Small intestine (tissue), 16 donors: ENCODE measurements at places on chromosomes 16 and 17. TPM values are rescaled to one million over a fixed set of nuclear protein-coding genes. Genes with fewer than 3 reads are reported as not detected.

DNA sequence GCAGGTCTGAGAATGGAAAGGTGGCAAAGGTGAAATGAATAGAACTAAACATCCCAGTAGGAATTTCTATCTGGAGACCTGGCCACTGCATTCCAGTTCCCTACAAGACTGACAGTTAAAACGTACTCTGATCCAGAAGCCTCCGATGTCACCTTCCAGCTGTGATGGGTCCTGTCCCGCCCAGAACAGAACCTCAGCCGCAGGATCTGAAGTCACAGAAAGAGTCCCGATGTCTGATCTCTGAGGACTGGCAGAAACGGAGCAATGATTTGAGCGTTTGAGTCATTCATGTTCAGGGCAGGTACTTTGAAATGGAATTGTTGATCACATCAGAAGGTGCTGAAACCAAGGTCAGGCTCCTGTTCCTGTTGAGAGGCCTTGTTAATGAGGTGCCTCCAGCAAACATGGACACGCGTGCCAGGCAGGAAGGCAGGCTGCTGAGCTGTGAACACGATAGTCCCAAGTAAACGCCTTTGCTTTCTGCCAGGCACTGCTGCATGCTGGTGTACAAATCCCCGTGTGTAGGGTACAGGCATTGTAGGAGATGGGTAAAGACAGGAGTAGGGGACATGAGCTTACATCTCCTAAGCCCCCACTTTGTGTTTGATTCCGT is 61.4 kb downstream of the VAT1L start:
- no peak for DNase-seq
- no peaks in the 10 kb centered on the region for H3K36me3 ChIP-seq
- no peak overlapping the region for H3K4me3 ChIP-seq
- H3K4me1 ChIP-seq: no peaks in the 10 kb centered on the region

- no peak overlapping the region for H3K27ac ChIP-seq
- no peaks in the 10 kb centered on the region for H3K27me3 ChIP-seq
- no peaks in the 10 kb centered on the region for H3K4me1 ChIP-seq
- no peaks in the 10 kb centered on the region for H3K36me3 ChIP-seq
- DNase-seq: no peak
Measured at GRCh38 chr17:59493867-59494266, 71.5 kb upstream of the DHX40 start.

GRCh38 chr17:57499648-57500049 is 243.3 kb downstream of the MSI2 start:
- H3K27ac ChIP-seq: no peak overlapping the region
- no peak for DNase-seq
- peaks cover 8% of the 10 kb centered on the region for H3K36me3 ChIP-seq
- H3K4me3 ChIP-seq: no peak overlapping the region
- no peaks in the 10 kb centered on the region for H3K27me3 ChIP-seq

DNA sequence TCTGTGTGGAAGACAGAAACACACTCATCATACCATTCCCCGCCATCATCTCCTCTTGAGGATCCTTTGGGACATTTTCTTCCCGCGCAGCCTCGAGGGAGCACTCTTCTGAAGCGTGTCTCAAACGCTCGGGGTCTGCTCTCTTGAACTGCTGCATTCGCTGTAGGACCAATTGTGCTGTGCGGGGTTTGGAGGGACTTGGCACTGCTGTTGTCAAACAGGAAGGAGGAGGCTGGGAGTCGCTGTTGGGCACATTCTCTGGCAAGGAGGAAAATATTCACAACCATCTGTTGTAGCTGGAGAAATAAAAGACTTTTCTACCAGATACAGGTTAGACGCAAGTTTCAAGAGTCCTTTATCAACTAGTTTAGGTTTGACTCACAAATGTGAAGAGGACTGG is 5.0 kb downstream of the SLX4 start:
- H3K4me1 ChIP-seq: no peaks in the 10 kb centered on the region
- H3K4me3 ChIP-seq: no peak overlapping the region
- H3K27me3 ChIP-seq: no peaks in the 10 kb centered on the region
- no peak for DNase-seq
- no peak overlapping the region for H3K27ac ChIP-seq

DNA sequence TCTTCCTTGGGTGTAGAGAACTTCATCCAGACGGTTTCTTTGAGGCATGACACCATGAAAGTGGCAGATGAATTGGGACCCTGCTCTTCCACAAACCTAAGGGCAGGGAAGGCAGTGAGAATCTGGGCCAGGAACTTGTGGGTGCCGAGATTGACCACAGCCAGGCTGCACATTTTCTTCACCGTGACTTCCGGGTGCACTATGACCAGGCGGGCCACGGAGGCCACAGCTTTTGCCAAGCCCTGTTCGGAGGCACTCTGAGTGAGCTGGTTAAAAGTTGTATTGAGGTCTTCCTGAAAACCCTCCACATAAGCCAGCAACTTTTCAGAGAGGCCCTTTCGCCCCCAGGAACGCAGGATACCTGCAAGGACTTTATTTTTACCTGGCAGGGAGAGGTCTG is 5.9 kb downstream of the GEMIN4 start:
- peak; percentile 55 for DNase-seq
- no peaks in the 10 kb centered on the region for H3K4me1 ChIP-seq
- H3K4me3 ChIP-seq: no peak overlapping the region

DNA sequence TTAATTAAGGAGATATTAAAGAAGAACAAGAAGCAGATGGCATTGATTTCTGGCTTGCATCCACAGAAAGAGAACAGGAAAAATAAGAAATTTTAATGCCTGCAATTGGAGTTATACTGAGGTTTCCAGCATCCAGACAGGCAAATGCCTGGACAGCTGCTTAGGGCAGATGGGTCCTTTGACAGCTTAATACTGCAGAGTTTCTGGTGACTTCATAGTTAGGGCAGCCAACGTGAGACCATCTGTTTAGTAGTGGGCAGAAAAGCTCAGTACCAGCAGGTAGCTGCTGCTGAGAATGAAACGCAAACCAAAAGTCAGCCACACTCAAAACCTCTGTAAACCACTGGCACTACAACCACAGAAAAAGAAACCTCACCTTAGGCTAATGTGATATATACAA is 109.8 kb downstream of the CDK5R1 start:
- peaks cover 7% of the 10 kb centered on the region for H3K36me3 ChIP-seq
- H3K4me3 ChIP-seq: no peak overlapping the region
- H3K4me1 ChIP-seq: no peaks in the 10 kb centered on the region
- no peak for DNase-seq
- H3K27ac ChIP-seq: no peak overlapping the region

DNA sequence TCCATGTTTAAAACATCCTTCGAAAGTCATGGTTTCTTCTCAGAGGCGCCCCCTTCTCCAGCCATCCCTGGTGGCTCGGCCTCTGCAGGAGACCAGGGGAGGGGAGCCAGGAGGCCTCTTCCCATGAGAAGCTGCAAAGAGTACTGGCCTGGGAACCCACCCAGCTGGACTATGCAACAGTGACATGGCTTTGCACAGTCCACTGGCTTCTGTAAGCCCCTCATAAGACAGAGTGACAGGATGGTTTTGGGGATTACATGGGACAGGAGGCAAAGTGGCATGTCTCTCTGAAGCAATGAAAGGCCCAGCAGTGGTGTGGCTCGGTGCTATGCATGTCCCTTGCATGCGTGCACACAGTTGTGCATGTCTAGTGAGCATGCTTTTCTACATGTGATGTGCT is 99.5 kb downstream of the C16orf78 start:
- no peaks in the 10 kb centered on the region for H3K27me3 ChIP-seq
- no peaks in the 10 kb centered on the region for H3K36me3 ChIP-seq
- DNase-seq: no peak

DNA sequence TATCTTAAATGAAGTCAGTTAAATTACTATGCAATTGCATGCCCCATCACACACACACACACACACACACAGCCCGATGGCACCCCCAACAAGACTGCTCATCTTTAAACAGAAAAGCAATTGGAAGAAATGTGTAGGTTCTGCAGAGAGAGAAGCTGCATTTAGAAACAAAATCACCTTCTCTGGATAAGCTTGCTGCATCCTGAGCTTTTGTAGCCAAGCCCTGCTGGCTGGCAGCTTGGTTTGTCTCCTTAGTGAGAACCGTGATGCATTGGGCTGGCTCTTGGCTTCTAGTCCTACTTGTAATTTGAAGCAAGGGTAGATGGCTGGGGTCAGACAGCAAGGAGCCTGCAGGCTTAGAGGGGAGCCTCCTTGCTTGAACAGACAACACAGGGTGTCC is 153.8 kb downstream of the SOX9 start:
- H3K27ac ChIP-seq: no peak overlapping the region
- no peaks in the 10 kb centered on the region for H3K27me3 ChIP-seq
- no peaks in the 10 kb centered on the region for H3K36me3 ChIP-seq
- no peak for DNase-seq

GRCh38 chr16:86137359-86137758 is 238.4 kb downstream of the IRF8 start:
- H3K27ac ChIP-seq: no peak overlapping the region
- no peaks in the 10 kb centered on the region for H3K4me1 ChIP-seq
- H3K36me3 ChIP-seq: no peaks in the 10 kb centered on the region
- DNase-seq: no peak
- no peaks in the 10 kb centered on the region for H3K27me3 ChIP-seq

DNA sequence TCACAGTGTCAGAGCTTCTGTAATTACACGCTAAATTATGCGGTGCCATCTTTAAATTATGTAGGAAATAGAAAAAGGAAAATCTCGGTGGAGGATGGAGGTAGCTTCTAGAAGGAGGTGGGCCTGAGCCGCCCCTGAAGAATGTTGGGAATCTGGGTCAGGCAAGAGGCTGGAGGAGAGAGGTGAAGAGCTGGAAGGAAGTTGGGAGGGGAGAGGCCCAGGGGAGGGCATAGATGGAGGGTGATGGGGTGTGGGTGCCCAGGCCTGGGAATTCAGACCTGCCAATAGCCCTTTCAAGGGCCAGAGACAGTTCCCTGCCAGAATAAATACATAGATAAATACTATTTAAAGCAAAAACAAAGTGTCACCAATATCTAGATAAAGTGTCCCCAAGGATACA is 415.0 kb upstream of the HSBP1 start:
- no peak overlapping the region for H3K4me3 ChIP-seq
- no peaks in the 10 kb centered on the region for H3K27me3 ChIP-seq
- no peak for DNase-seq
- H3K36me3 ChIP-seq: no peaks in the 10 kb centered on the region

DNA sequence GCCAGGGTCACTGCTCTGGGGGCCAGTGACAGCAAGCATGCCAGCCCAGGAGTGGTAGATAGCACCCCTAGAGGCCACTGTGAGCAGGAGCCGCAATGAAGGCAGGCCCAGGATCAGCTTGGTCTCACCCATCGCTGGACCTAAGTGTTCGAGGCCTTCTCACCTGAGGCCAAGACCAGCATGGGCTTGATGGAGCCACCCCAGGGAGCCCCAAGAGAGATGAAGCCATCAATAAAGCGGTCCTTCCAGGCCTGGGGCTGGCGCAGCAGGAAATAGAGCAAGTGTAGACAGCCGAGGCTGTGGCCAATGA is 1.8 kb downstream of the LCAT start:
- H3K4me3 ChIP-seq: no peak overlapping the region
- H3K4me1 ChIP-seq: peaks cover 2% of the 10 kb centered on the region
- no peaks in the 10 kb centered on the region for H3K27me3 ChIP-seq
- no peak overlapping the region for H3K27ac ChIP-seq
- peak; percentile 40 for DNase-seq

DNA sequence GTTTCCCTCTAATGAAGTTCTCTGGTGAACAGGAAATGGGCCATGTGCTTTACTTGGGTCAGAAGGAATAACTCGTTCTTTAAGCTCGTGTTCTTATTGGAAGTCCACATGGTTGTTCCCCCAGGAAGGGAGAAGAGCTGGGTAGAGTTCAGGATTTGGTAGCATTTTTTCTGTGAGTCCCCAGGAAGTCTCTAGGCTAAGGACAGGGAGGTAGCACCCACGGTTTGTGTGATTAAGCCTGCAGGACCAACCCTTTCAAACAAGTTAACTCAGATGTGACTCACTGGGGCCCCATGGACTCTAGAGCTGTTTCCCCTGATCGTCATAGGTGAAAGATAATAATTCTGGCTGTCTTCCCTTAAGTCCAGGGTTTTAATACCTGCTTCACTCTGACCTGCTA is 16.4 kb downstream of the SAP30BP start:
- H3K36me3 ChIP-seq: peaks cover 2% of the 10 kb centered on the region
- no peak overlapping the region for H3K4me3 ChIP-seq
- peak overlapping the region; percentile 92 for H3K27ac ChIP-seq
- DNase-seq: peak; percentile 98
- peaks cover 24% of the 10 kb centered on the region for H3K4me1 ChIP-seq

- DNase-seq: no peak
- peaks cover 28% of the 10 kb centered on the region for H3K36me3 ChIP-seq
- H3K4me1 ChIP-seq: peaks cover 3% of the 10 kb centered on the region
- H3K27me3 ChIP-seq: no peaks in the 10 kb centered on the region
- H3K27ac ChIP-seq: no peak overlapping the region
Measured at GRCh38 chr17:57877803-57878377, 28.0 kb upstream of the MRPS23 start.

GRCh38 chr17:606508-607250 is 108.0 kb downstream of the VPS53 start:
- peaks cover 12% of the 10 kb centered on the region for H3K4me1 ChIP-seq
- H3K4me3 ChIP-seq: no peak overlapping the region
- no peaks in the 10 kb centered on the region for H3K27me3 ChIP-seq
- peaks cover 9% of the 10 kb centered on the region for H3K36me3 ChIP-seq
- no peak for DNase-seq

- no peak overlapping the region for H3K27ac ChIP-seq
- no peak overlapping the region for H3K4me3 ChIP-seq
- H3K4me1 ChIP-seq: no peaks in the 10 kb centered on the region
- no peak for DNase-seq
Measured at GRCh38 chr16:85952811-85953210, 53.8 kb downstream of the IRF8 start.

DNA sequence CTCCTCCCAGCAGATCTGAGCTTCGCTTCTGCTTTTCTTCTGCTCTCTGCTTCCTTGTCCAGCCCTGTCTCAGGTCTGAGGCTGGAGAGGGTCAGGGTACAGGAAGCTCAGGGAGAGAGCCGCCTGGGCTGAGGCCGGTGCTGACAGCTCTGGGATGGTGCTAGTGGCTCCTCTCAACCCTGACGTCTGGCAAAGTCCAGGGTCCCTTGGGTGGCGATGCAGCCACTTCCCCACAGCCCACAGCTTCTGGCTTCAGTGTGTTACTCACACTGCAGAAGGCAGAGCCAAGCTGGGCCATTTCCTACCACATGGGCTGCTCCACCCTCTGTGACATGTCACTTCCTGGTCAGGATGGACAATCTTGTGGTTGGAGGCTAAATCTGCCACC is at the start of gene CD300C:
Gene CD300C (minus strand): TSS at position 273 of the 388 bp plus-strand sequence. CDS start 333 bp downstream, outside the sequence.
- H3K4me3 ChIP-seq: no peak within 1 kb of the TSS
- H3K36me3 ChIP-seq: no peaks in the 10 kb centered on the region
- H3K27me3 ChIP-seq: no peaks in the 10 kb centered on the region
- no peak for DNase-seq
- H3K4me1 ChIP-seq: no peaks in the 10 kb centered on the region
- peak within 1 kb of the TSS; percentile 6 for H3K27ac ChIP-seq

DNA sequence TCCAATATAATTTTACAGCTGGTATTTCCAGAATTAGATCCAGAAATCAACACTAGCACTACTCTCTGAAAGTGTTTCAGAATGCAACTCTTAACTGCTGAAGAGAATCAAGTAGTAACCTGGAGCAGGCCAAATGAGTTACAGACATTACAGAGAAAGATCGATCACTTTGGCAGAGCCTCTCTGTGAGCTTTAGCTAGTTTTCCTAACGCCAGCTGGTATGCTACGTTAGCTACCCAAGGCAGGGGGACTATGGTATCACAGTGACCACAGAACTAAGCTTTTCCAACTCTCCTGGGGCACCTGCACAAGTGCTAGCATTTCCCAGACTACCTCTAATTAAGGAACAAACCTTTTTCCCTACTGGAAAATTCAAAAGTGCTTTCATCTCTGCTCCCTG is 30.4 kb downstream of the TRAF4 start:
- H3K36me3 ChIP-seq: peaks cover 26% of the 10 kb centered on the region
- H3K4me3 ChIP-seq: no peak overlapping the region
- no peak overlapping the region for H3K27ac ChIP-seq
- no peaks in the 10 kb centered on the region for H3K27me3 ChIP-seq
- DNase-seq: no peak

The ROGDI gene
- 24.8 TPM for polyA plus RNA-seq

The RNF222 gene
- polyA plus RNA-seq: not detected

The ENPP7 gene
- polyA plus RNA-seq: 197 TPM

The JPH3 gene
- polyA plus RNA-seq: 0.22 TPM

The NACA2 gene
- polyA plus RNA-seq: not detected
